NCI-H1694 treated with DMSO at 0.1 percent for 48 hours (cell line): ENCODE measurements at places on chromosomes 11 and 22.

- DNase-seq, result no peak
Measured at GRCh38 chr11:66183494-66184048, 84.9 kb upstream of the RAB1B start.

DNA sequence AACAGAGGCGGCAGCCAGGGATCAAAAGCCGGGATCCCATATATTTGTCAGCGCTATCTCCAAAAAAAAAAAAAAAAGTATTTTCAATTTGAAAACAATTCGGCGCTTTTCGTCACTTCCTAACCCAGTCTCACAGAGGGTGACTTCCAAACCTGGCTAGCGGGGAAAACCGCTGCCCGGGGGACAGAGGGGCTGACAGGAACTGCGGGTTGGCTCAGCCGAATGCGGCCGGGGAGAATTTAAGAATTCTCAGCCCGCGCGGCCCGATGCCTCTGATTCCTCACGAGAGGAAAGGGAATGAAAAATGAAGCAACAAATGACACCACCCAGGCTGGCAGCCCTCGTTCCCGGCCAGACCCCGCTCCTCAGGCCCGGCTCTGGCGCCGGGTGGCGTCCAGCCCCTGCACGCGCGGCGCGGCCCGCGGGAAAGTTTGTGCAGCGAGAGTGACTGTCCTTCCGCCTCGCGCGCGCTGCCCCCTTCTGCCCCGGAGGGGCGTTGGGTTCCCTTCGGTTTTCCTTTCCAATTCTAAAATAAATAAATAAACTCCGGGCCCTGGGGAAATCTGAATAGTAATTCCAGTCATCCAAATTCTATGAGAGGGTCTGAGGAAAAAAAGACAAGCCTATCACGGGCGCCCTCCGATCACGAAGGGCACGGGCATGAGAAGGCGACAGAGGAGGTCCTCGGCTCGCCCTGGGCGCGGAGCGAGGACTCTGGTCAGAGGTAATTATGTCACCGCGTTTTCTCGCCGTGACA lies 4.8 kb upstream of the PAX6 start:
- peak; percentile 52 for DNase-seq

GRCh38 chr11:88398372-88398771 lies 60.8 kb upstream of the CTSC start:
- DNase-seq, result no peak

- DNase-seq, result no peak
Measured at GRCh38 chr11:1969035-1969434, 21.9 kb downstream of the MRPL23 start.

DNA sequence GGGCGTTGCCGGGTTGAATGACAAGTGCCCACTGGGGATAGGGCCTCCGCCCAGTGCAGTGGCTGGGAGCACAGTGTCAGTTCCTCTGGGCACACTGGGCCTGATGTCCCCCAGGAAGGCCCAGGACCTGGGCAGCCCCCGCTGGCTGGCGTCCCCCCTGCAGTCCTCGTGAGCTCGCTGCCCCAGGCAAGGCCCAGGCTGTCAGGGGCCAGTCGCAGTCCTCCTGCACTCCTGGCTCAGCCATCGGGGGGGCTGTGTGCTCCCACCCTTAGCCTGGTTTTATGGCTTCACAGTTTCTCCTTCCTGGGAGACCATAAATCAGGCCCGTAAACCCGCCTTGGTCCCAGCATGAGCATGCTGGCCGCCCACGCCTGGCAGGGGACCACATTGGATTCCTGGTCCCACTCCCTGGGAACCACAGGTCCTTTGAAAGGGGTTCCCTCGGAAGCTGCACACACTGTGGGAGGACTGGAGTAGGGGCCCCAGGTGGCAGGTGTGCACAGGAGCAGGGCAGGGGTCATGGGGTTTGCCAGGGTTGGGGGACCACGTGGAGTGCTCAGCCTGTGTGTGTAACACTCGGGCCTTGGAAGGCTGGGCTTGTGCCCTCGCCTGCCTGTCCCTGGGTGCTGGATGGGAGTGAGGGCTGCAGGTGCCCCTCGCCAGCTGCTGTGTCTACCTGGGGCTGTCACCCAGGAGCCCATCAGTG lies 113.6 kb downstream of the KCNQ1OT1 start:
- DNase-seq, result no peak

GRCh38 chr11:19892387-19892786 lies 179.8 kb downstream of the NAV2 start:
- DNase-seq, result no peak

GRCh38 chr11:20894296-20894695 lies 224.9 kb downstream of the NELL1 start:
- DNase-seq, result no peak

DNA sequence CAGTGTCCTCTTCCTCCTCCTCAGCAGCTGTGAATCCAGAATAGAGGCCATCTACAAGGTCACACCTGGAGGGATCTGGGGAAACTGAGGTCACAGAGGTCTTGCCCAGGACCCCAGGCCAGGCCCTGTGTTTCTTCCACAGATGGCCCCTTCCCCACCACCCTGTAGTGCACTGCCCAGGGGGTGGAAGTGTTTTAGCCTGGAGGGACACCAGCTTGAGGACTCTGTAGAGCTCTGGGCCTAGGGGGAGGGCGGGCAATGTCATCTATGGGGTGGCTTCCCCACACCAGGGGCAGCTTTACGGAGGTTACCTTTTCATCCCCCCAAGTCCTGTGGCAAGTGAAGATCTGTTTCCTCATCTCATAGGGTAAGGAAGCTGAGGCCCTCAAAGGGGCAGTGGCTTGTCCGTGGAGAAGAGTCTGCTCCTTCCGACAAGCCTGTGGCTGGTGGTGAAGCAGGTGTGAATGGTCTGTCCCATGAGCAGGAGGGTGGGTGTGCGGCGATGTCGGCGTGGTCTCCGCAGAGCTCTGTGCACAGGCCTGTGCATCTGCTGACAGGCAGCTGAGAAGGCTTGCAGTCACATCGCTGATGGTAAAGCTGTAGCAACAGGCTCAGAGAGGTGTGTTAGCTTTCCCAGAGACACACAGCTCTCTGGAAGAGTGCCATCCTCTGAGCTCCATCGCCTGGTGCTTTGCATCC lies 74.1 kb upstream of the WNT7B start:
- DNase-seq, result no peak

DNA sequence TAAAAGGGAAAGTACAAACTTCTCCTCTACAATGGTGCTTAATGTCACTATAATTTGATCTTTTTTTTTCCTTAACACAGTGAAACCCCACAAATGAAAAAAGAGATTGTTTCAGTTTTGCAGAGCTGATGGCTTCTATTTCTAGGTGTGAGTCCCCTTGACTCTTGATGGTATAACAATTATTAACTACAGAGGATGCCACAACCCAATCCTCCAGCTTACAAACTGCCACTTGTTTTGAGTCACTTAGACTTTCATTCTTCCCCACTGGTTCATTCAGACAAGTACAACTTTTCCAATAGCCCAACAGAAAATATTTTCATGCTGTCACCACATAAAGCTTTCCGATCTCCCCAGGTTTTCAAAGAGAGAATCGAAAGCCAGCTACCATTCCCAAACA lies 812.2 kb downstream of the LRRC4C start:
- no peak for DNase-seq

- no peak for DNase-seq
Measured at GRCh38 chr11:58509748-58510147, 1.8 kb upstream of the OR5B21 start.

DNA sequence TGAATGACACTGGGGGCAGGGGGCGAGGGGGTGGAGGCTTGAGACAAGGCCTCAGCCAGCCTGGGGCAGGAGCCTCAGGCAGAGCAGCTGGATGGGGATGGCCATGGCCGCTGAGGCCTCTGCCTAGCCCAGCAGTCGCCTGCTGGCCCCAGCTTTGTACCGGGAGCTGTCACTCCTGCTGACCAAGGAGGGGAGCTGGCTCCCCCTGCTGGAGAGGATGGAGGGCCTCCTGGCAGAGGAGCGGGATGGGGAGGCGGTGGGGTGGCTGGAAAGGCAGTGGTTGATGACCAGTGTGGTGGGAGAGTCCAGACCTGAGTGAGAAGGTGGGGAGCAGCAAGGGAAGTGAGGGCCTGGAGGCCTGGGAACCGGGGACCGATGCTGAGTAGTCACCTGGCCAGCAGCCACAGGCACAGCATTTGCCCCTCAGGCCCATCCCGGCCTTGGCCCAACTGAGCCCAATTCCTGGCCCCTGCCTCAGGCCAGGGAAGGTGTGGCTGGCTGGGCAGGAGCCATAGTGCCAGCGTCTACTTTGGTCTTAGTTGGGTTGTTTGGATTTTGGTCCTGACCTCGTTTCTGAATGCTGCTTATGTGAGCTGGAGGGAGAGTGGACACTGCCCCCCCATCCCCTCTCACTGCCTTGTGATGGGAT lies 6.0 kb upstream of the SUSD2 start:
- no peak for DNase-seq

DNA sequence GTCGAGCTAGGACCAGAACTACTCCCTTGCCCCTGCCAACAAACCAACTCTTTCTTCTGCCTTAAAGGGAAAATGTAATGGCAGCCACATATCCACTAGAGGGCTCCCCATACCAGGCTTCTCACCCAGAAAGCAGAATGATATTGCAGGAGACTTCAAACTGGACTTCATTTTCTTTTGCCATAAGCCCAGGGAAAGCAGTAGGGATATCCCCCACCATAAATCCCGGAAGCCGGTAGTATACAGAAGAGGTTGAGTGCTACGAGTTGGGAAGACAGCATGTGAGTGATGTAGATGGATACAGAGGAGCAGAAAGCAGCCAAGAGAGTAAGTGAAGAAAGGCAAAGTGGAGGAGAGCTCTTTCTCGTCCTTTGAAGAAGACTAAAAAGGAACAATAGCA lies 12.1 kb downstream of the PLAAT5 start:
- DNase-seq, result peak; percentile 78

DNA sequence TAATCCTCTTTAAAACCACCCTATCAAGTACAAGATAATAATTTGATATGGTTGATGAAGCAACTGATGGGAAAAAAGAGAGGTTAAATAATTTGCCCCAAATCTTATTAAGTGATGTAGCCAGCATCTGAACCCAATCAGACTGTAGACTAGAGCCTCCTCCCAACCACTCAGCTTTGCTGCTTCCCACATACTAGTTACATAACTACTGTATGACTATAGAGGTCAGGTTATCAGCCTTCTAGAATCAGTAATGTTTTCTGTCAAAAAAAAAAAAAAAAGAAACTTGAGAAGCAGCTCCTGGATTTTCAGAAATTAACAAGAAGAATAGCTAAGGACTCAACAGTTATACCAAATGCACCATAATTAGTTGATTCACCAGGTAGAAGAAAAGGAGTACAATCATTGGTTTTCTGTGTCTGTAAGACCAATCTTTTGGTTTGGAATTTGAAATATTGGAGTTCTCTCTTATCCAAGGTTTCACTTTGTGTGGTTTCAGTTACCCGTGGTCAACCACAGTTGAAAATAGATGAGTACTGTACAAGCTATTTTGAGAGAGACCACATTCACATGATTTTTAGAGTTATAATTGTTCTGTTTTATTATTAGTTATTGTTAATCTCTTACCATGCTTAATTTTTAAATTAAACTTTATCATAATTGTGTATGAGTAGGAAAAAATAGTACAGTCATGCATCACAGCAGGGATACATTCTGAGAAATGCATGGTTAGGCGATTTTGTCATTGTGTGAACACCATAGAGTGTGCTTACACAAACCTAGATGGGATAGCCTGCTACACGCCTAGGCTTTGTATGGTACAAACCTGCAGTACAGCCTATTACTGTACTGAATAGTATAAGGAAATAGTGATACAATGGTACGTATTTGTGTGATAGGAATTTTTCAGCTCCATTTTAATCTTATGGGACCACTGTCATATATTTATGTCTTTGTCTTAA lies 72.2 kb downstream of the PDHX start:
- DNase-seq, result no peak

DNA sequence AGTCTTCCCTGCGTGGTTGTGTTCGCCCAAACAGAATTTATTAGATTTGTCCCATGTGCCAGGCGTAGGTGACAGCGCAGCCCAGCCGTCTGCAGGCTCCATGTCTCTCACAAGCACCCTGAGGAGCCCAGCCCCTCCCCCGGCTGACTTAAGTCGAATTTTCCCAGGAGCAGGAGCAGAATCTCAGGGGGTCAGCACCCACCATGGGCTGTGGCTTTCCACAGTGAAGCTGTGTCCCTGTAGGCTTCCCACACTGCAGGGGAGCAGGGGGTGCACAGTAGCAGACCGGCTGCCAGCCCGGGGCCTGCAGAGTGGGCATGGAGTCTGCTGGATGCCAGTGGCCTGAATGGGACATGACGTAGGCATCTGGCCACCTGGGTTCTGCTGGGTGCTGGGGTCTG lies 16.0 kb downstream of the PARVG start:
- peak; percentile 12 for DNase-seq

DNA sequence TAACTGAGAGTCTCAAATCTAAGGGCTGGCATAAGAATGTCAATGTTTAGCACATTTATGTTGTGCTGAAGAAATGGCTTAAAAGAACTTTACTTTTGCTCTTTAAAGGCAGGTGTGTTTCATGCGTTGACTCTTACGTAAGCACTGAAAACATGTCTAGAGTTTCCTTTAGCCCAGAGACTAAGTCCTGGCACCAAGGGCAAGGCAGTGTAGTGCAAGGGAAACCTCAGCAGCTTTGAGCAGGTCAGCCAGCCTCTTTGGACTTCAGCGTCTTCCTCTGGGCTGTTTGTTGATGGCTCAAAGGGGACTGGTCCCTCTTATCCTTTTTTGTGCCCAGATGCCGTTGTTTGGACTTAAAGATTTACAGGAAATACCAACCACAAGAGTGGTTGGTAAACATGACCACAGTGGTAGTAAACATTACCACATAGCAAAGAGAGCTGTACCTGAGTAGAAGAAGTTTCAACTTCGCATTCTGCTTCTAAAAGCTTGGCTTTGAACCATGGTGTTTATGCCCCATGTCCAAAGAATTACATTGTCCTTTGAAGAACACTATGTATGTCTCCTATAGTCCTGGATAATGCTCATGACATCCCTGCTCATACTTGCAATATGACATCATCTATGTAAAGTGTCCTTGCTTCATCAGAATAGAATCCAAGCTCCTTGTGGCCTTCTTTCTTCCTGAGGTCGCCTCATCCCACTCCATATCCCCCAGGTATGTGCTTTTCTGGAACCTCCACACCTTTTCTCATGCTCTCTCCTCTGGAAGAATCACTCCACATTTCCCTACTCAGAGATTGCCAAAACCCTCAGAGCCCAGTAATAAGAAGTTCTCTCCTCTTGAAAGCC lies 23.5 kb downstream of the TENM4 start:
- no peak for DNase-seq

DNA sequence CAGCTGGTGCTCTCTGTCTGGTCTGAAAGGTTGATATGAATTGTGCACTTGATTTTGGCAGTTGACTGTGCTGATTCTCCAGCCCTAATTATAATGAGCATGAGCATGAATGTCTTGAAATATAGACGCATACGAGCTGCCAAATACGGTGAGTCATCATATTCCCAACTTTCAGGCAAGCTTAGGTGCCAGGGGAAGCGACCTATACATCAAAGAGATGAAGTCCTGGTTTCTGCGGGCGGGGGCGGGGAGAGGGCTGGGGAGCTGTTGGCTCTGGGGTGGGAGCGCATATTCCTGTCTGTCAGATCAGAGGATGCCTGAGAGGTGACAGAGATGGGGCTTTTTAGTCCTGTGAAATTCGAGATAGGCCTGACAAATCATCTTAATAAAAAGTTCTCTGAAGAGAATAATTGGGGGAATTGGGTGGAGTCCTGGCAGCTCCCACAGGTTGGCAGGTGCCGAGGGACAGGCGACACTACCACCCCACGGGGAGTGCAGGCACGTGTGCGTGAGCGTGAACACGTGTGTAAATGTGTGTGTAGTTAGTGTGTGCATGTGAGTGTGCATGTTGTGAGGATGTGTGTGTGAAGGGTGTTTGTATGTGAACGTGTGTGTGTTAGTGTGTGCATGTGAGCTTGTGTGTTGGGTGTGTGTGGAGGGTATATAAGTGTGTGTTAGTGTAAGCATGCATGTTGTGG lies 865.3 kb downstream of the TBC1D22A start:
- peak; percentile 85 for DNase-seq

- no peak for DNase-seq
Measured at GRCh38 chr11:93498161-93498560, 45.0 kb downstream of the SMCO4 start.
